ENCODE measurements at places on chromosomes 3 and 15. TPM values are rescaled to one million over a fixed set of nuclear protein-coding genes. Genes with fewer than 3 reads are reported as not detected.

SLTM gene
- 71.9 TPM for total RNA-seq

LRRC2 gene
- total RNA-seq, result 0.23 TPM

FBLN2 gene
- total RNA-seq, result 10.5 TPM

GRIP2 gene
- 6.6 TPM for total RNA-seq

GRCh38 chr3:24730173-24730572, 235.5 kb upstream of the THRB start:
- H3K27me3 ChIP-seq, result no peaks in the 10 kb centered on the region
- DNase-seq, result no peak
- no peaks in the 10 kb centered on the region for H3K36me3 ChIP-seq
- no peak overlapping the region for H3K4me3 ChIP-seq
- H3K4me1 ChIP-seq, result no peaks in the 10 kb centered on the region

DNA sequence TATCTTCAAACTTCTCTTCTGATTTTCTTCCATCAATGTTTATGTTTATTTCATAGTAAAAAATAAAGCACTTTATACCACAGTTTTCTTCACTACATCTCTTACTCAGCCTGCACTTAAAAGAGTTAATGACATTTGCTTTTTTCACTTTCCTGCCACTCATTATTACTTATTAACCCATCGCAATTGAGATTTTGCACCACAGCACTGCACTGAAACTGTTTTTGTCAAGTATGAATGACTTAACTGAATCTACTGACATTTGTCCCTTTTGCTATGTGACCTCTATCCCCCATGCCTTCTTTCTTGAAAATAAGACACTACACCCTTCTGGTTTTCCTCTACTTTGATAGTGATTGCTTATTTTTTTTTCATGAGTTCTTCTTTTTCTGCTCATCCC, 739.7 kb upstream of the DPPA4 start:
- no peaks in the 10 kb centered on the region for H3K36me3 ChIP-seq
- no peak overlapping the region for H3K27ac ChIP-seq
- no peak for DNase-seq
- no peaks in the 10 kb centered on the region for H3K4me1 ChIP-seq

DNA sequence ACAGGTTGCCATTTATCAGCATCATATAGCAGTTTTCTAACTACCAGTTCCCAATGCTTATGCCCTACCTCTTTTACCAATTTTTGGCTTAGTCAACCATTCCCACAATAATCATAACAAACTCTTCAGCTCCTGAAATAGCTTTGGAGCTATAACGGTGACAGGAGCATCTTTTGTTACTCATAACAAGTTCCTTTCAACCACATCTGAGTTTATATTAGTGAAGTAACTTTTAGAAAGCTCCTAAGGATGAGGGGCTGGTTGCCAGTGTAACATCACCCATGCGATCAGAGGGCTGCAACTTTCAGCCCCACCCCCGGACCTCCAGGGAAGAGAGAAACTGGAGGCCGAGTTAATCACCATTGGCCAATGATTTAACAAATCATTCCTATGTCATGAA, 495.3 kb upstream of the RASGRP1 start:
- H3K4me1 ChIP-seq, result peaks cover 3% of the 10 kb centered on the region
- no peaks in the 10 kb centered on the region for H3K36me3 ChIP-seq
- DNase-seq, result no peak
- H3K4me3 ChIP-seq, result no peak overlapping the region
- no peaks in the 10 kb centered on the region for H3K27me3 ChIP-seq

GRCh38 chr3:101936419-101937356, 87.4 kb downstream of the NFKBIZ start:
- H3K27me3 ChIP-seq, result peaks cover 2% of the 10 kb centered on the region
- no peak for DNase-seq
- H3K4me1 ChIP-seq, result no peaks in the 10 kb centered on the region
- H3K4me3 ChIP-seq, result no peak overlapping the region

DNA sequence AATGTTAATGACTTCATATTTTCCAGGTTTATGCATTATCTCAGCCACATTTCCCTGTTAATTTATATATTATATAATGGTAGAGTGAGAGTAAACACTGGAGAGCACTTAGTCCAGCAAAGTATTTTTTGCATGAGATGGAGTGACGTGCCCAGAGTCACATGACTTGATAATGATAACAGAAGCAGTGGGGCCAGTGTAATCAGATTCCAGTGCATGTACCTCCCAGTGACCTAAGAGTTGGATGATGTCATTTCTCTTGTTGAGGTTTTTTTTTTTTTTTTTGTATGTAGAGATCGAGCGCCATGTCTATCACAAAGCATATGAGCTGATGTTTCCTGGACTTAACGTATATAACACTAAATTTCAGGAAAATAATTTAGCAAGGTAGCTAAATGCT, 375.3 kb downstream of the CNTN6 start:
- no peaks in the 10 kb centered on the region for H3K27me3 ChIP-seq
- no peaks in the 10 kb centered on the region for H3K36me3 ChIP-seq
- no peak overlapping the region for H3K4me3 ChIP-seq
- DNase-seq, result no peak
- no peaks in the 10 kb centered on the region for H3K4me1 ChIP-seq

DNA sequence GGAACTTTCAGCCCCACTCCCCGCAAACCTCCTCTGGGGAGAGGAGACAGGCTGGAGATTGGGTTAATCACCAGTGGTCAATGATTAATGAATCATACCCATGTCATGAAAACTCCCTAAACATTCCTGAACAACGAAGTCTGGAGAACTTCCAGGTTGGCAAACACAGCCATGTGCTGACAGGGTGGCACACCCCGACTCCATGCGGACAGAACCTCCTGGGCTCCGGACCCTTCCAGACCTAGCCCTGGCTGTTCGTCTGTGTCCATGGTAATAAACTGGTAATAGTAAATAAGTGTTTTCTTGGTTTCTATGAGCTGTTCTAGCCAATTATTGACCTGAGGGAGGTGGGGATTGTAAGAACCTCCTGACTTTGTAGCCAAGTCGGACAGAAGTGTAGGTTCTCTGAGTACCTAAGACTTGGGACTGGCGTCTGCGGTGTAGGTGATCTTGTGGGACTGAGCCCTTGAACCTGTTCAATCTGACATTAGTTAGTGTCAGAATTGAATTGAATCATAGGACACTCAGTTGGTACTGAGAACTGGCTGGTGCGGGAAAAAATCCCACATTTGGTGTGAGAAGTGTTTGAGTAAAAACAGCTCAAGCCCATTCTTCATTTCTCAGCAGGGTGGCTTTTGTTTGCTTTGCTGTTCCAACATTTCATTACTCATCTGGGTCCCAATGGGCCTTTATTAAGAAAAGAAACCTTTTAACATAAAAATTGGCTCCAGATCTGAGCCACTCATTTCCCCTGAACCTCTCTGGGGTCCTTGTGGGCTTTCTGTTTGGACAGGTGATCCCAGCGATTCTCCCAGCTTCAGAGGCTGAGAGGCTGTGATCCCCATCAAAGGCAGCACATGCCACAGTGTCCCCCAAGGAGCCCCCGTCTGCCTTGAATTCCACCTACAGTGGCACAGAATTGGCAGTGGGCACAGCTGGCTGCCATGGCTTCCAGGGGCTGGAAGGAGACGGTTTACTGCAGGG, 151.0 kb downstream of the TJP1 start:
- H3K27me3 ChIP-seq, result peaks cover 11% of the 10 kb centered on the region
- peaks cover 4% of the 10 kb centered on the region for H3K4me1 ChIP-seq
- H3K4me3 ChIP-seq, result no peak overlapping the region
- peak overlapping the region; percentile 18 for H3K27ac ChIP-seq

- no peaks in the 10 kb centered on the region for H3K4me1 ChIP-seq
- H3K36me3 ChIP-seq, result peaks cover 4% of the 10 kb centered on the region
- H3K27me3 ChIP-seq, result peaks cover 3% of the 10 kb centered on the region
- DNase-seq, result no peak
- no peak overlapping the region for H3K4me3 ChIP-seq
These were observed 5.9 kb upstream of the MORF4L1 start for GRCh38 chr15:78866803-78867202.

DNA sequence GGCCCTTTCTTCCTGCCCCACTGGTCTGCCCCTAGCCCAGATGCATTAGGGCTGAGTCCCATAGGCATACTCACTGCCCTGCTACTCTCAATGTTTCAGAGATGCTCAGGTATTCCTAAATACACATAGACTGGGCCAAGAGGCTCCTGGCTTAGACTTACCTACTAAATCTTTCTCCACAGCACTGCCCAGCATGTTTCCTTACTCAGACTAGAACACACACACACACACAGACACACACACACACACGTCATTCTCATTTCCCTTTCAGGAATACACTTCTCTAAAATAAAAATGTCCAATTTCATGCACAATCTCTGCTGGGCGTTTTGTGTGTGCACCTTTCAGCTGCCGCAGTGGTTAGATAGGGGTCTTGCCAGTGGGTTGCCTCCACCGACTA, 175.7 kb downstream of the FAM43A start:
- no peaks in the 10 kb centered on the region for H3K36me3 ChIP-seq
- no peak overlapping the region for H3K27ac ChIP-seq
- no peak for DNase-seq
- peaks cover 30% of the 10 kb centered on the region for H3K4me1 ChIP-seq
- no peak overlapping the region for H3K4me3 ChIP-seq
- H3K27me3 ChIP-seq, result peaks cover 4% of the 10 kb centered on the region

DNA sequence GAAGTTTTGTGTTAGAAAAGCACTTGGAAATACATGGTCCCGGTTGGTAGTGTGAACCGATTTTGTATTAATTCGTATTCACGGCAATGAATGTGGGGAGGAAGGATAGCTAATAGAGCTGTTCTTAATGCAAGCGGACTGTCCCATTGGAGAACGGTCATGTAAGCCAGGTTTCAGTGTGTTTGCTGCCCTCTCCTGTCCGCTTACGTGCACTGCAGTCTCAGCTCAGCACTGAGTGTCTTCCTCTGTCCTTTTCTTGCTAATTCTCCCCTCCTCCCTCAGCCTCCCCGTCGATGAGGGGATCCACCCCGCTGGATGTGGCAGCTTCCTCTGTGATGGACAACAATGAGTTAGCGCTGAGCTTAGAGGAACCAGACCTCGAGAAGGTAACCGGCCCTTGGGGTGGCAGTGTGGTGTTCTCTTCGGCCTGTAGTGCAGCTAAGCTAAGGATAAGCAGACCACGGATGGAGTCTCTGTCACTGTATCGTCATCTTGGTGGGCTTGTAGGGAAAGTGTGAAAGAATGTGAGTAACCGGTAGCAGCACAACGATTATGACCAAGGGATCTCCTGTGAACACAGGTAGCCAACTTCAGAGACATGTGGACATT, 267.5 kb upstream of the CHRM5 start:
- H3K36me3 ChIP-seq, result no peaks in the 10 kb centered on the region
- DNase-seq, result peak; percentile 79
- H3K27ac ChIP-seq, result no peak overlapping the region

DNA sequence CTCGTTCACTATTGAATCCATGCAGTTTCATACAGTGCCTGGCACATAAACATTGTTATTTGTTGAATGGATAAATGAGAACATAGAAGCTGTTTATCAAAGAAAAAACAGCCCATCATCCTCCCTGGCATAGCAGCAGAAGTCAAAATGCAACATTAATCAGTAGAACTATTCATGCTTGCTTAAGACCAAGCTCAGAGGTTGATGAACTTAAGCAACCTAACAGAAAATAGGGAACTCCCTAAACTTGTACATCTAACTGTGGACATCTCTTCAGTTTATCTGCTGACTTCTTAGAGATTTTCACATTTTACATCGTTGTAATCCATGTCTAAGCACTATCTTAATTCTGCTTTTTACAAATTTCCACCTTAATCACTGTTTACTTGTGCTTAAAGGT, 29.2 kb downstream of the SENP8 start:
- H3K4me3 ChIP-seq, result no peak overlapping the region
- H3K27ac ChIP-seq, result no peak overlapping the region
- DNase-seq, result no peak
- no peaks in the 10 kb centered on the region for H3K36me3 ChIP-seq
- peaks cover 2% of the 10 kb centered on the region for H3K4me1 ChIP-seq

GRCh38 chr15:85792912-85793590, 1.7 kb downstream of the KLHL25 start:
- H3K36me3 ChIP-seq, result peaks cover 16% of the 10 kb centered on the region
- H3K4me1 ChIP-seq, result peaks cover 16% of the 10 kb centered on the region
- DNase-seq, result no peak

GRCh38 chr3:8776406-8776805, 7.0 kb upstream of the OXTR start:
- H3K27me3 ChIP-seq, result peaks cover 2% of the 10 kb centered on the region
- H3K4me3 ChIP-seq, result no peak overlapping the region

GRCh38 chr3:2958551-2958950, 151.6 kb downstream of the IL5RA start:
- no peak for DNase-seq
- no peaks in the 10 kb centered on the region for H3K27me3 ChIP-seq
- H3K36me3 ChIP-seq, result no peaks in the 10 kb centered on the region

GRCh38 chr15:81312790-81313543, 11.0 kb downstream of the STARD5 start:
- H3K27ac ChIP-seq, result no peak overlapping the region
- DNase-seq, result no peak
- H3K4me1 ChIP-seq, result no peaks in the 10 kb centered on the region
- H3K27me3 ChIP-seq, result peaks cover 3% of the 10 kb centered on the region
- no peak overlapping the region for H3K4me3 ChIP-seq
- peaks cover 25% of the 10 kb centered on the region for H3K36me3 ChIP-seq

- H3K27me3 ChIP-seq, result peaks cover 51% of the 10 kb centered on the region
- no peaks in the 10 kb centered on the region for H3K36me3 ChIP-seq
- no peak for DNase-seq
- peak overlapping the region; percentile 52 for H3K4me3 ChIP-seq
These were observed 15.5 kb downstream of the ZIC4 start for GRCh38 chr3:147390589-147391569.

DNA sequence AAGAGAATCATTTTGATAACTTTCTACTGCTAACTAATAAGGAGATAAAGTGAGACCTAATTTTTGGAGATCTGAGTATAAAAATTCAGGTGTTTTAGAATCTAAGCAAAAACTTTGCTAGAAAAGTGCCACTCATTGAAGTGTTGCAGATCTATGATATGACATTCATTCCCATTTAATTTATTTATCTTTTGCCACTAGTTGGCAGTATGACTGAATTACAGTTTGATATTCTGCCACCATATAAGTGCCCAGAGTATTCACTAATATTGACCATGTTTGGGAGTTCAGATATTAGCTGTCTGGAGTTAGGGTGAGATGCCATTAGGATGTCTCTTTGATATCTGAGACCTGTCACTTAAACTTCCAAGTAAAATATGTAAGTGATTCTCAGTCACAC, 251.3 kb upstream of the GBE1 start:
- DNase-seq, result no peak
- no peak overlapping the region for H3K4me3 ChIP-seq
- peaks cover 2% of the 10 kb centered on the region for H3K27me3 ChIP-seq
- H3K27ac ChIP-seq, result no peak overlapping the region
- no peaks in the 10 kb centered on the region for H3K4me1 ChIP-seq

- no peak overlapping the region for H3K27ac ChIP-seq
- no peaks in the 10 kb centered on the region for H3K4me1 ChIP-seq
- no peak for DNase-seq
- no peaks in the 10 kb centered on the region for H3K36me3 ChIP-seq
These were observed 794.9 kb downstream of the NTRK3 start for GRCh38 chr15:87461631-87462030.

DNA sequence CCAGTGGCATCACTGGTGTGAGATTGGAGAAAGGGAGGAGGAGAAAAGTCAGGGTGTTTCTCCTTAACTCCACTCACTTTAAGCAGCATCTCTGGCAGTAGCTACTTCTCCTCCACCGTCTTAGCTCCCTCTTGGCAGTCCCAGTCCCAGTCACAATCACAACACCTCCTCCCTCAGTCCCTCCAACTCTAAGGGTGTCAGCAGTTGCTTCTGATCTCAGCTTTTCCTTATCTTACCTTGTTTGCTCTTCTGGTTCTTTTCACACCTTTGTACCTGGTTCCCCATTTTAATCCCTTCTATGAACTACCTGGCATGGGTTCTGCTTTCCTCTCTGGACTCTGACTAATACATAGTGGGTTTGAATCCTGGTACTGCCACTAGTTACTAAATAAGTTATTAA, 188.3 kb upstream of the CTDSPL start:
- H3K4me3 ChIP-seq, result no peak overlapping the region
- peaks cover 6% of the 10 kb centered on the region for H3K4me1 ChIP-seq
- H3K27ac ChIP-seq, result no peak overlapping the region
- peaks cover 9% of the 10 kb centered on the region for H3K27me3 ChIP-seq
- H3K36me3 ChIP-seq, result peaks cover 45% of the 10 kb centered on the region
